ENCODE measurements at places on chromosomes 1 and 21.

- no peak for DNase-seq
Observed at GRCh38 chr1:173581383-173582079, 21.3 kb downstream of the SLC9C2 start.

DNA sequence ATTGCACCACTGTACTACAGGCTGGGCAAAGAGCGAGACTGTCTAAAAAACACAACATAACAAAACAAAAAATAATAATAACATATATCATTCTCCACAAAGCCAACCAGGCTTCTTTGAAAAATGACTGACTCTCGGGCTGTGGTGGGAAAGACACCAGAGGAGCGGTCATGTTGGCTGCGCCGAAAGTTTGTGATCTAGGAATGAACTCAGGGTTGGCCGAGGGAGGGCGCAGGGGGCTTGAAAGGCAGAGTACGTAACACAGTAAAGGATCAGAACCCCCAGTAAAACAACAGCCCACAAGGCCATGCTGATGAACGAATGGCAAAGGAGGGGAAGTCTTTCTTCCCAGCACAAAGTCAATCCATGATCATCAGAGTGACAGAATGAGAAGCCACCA lies 4.7 kb downstream of the SLC35E2B start:
- peak; percentile 16 for DNase-seq

DNA sequence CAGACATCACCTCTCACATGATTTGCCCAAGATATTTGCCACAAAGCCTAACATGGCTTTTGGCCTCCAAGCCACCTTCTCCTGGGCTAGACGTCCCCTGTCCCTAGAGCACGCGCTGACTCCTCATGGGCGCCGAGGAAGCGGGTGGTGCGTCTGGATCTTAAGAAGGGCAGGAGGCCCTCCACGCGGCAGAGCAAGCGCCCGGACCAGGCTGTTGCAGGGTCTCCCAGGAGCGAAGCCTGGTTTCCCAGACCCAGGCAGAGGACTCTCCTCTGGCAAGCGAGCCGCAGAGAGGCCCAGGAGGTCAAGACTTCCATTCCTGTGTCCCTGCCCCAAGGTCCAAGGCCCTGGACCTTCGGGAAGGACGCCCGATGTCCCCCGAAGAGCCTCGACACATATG lies 101.7 kb upstream of the TTC34 start:
- DNase-seq, result no peak

DNA sequence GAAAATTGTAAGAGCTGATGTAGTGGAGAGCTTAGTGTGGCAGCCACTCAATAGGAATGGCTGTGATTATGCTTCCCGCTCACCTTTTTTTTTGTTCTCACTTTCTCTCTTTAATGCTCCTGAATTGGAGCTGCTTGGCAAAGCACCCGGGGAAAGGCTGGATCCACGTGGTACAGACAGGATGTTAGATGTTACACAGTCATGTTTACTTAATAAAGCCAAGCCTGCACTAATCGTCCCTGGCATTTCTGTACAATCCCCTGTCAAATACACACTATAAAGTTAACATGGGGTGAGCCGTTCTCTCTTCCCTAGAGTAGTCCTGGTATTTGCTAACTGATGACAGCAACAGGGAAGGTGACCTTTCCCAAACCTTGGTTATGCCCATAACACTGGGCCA lies 187.8 kb downstream of the ZSCAN20 start:
- no peak for DNase-seq

DNA sequence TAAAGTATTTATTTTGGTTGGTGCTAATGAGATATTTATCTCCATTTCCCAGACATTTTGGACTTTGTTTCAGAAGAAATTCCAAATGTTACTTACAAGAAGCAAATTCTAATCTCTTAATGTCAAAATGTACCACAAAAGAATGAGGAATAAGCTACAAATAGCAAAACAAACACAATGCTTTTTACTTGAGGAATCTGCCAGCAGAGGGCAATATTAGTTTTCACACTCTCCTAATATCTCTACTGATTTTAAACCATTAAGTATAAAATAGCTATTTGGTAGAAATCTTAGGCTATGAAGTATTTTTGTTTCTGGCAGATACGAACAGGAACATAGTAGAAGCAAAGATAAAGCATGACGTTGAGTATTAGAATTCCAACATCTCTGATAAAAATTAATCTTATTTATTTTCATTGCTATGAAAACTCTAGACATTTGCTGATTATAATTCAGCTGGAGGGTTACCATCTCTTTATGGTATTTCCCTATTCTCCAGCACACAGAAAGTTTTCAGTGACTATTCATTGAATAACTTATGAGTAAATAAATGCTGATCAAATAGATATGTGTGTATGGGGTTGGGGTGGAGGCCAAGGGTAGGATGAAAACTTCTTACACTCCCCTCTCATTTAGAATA lies 13.4 kb upstream of the HMCN1 start:
- no peak for DNase-seq

- DNase-seq, result no peak
Observed at GRCh38 chr1:172351754-172352161, 68.7 kb upstream of the C1orf105 start.

GRCh38 chr1:234393190-234393589 lies 19.9 kb downstream of the COA6 start:
- no peak for DNase-seq

DNA sequence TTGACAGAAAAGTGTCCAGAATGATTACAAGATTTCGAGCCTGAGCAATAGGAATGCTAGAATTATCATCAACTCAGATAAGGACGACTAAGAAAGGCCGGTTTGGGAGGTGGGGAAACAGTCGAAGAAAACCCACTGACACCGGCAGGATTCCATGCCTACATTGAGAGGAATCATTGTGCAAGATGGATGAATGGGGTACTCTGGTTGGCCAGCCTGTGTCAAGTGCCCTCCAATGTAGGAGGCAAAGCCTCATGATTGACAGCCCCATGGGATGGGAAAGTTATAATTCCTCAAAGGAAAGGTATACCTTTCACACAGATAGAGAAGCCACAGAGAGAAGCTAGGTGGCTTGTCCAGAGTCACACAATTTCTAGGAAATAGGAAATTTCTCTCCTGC lies 153.5 kb upstream of the CTTNBP2NL start:
- no peak for DNase-seq

- no peak for DNase-seq
Observed at GRCh38 chr1:177960939-177961622, 8.8 kb downstream of the SEC16B start.

GRCh38 chr1:41467673-41468072 lies 16.8 kb downstream of the EDN2 start:
- DNase-seq, result no peak

DNA sequence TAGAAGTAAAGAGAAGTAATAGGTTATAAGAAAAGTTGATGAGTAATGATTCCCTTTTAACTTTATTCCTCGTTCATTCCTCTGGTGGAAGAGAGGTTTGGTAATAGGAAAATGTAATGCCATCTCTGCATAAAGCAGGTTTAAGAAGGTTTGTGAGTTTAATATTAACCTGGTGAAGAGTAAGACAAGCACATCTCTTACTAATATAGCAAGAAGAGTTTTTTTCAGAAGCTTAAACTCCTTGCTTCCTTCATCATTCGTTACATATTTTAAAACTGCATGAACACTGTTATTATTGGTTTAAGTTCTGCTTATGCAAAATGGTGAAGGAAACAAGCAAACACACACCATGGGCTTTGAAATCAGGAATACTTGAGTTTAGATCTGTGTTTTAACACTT lies 9.2 kb upstream of the PLA2G4A start:
- DNase-seq, result no peak
